ENCODE measurements at places on chromosomes 5 and 9. TPM values are rescaled to one million over a fixed set of nuclear protein-coding genes. Genes with fewer than 3 reads are reported as not detected.

GRCh38 chr9:117541181-117541580 lies 126.3 kb upstream of the ASTN2 start:
- ATAC-seq = no peak

DNA sequence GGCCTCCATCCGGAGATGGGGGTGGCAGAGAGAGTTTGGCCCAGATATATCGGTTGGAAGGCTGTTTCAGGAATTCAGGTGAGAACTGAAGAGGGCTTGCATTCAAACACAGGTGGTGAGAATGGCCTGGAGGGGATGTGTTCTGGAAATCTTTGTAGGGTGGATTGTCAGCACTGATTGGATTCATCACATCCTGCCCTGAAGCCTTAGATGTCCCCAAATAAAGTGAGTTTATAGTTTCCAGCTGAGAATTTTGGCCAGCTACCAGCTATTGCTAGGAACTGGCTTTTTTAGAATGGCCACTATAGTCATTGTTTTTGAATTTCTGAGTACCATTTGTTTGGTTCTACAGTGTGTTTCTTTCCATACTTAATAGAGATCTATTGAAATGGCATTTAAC lies 46.1 kb upstream of the ANKH start:
- no peak for ATAC-seq

- no peak for ATAC-seq
Measured at GRCh38 chr9:15139469-15139868, 167.5 kb downstream of the TTC39B start.

DNA sequence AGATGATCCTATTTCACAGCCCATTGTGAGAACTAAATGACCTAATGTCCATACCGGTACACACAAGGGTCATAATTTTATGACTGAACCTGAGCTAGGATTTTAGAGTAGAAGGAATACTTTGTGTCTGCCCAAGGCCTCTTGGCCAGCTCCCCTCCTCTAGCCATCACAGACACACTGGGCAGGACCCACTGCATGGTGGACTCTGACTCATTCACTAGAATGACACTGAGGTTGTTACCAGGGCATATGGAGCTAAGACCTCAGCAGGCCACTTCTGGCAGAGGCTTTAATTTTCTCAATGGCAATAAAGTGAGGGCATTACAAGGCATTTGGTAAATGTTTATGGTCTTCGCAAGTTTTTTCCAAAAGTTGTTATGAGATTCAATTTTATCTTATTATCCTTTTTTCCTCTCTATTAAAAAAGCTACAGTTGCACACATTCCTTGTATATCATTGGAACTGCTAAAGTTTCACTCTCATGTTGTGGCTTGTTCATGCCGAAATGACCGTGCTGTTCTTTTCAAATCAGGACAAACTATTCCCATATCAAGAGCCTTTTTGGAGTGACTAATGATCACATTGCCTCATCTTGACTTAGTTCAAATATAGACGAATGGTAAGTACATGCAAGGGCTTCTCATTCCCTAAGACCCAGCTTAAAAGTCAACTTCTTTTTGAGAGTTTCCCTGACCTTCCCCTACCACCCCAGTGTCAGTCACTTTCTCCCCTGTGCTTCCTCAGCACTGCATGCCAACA lies 595.7 kb downstream of the ACTL7B start:
- ATAC-seq = peak; percentile 66

DNA sequence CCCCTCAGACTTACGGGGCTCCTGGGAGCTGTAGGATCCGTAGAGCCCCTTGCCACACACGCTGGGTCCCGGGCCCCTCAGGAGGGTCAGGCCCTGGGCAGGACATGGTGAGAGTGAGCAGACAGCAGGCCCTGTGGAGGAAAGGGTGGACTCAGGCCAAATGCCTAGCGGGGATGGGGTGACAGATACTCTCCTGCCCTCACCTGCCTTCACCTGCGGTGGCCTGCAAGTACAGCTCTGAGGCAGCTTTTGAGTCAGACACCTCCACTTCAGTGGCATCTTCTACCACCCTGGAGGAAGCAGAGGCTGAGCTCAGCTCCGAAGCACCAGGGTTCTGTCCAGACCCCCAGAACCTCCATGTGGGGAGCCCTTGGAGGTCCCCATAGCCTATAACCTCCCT lies 26.2 kb downstream of the SLC35A4 start:
- ATAC-seq = no peak

- ATAC-seq = no peak
Measured at GRCh38 chr5:77663090-77663863, 24.8 kb upstream of the OTP start.

GRCh38 chr5:179865491-179866240 lies 7.0 kb upstream of the MRNIP start:
- ATAC-seq = no peak

- ATAC-seq = no peak
Measured at GRCh38 chr5:139277171-139277570, 16.4 kb upstream of the MATR3 start.

- peak; percentile 97 for ATAC-seq
Measured at GRCh38 chr5:162603443-162604070, 536.0 kb downstream of the GABRG2 start.

DNA sequence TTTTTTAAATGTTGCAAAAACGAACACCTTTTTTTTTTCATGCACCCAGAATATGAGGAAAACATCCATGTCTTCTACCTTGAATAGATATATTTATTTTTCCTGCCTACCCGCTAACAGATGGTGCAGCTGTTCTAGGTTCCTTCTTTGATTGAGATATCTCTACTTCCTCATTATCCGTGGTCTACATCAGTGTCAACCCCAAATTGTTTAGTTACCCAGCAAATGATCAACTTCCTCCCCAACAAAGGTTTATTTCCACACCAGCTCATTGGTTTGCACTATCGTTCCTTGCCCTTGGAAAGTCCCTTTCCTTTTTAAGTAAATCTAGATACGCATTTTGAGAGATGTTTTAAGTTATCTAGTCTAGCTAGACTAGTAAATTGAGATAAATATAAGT lies 166.4 kb downstream of the PRR16 start:
- no peak for ATAC-seq

The VCAN gene
- 59.2 TPM for total RNA-seq

The TAF11L6 gene
- total RNA-seq = not detected

The ACOT12 gene
- 0.41 TPM for total RNA-seq

The FAM81B gene
- not detected for total RNA-seq

The CCL28 gene
- 0.60 TPM for total RNA-seq

The LCN1 gene
- not detected for total RNA-seq

The IFNB1 gene
- not detected for total RNA-seq

The EQTN gene
- 0.41 TPM for total RNA-seq

The COX7C gene
- total RNA-seq = 1,058 TPM

The ADCY2 gene
- 3.5 TPM for total RNA-seq

The CCDC152 gene
- total RNA-seq = 0.95 TPM
